NCI-H446 (cell line): ENCODE measurements at places on chromosomes 5 and 9.

DNA sequence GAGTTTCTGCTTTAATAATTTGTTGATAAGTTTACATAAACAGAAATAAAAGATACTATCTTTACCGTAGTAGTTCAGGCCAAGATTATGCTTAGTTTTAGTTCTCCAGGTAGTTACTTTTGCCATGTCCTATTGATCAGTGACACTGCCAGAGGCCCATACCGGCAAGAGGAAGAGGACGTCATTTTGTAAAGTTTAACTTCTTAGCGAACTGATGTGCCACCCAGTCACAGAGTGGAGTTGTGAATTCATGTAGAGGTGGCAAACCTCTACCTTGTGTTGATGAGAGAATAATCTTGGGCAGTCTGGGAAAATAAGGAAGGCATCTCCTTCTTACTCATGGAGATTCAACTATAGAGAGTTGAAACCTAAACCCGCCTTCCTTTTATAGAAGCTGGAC, 21.8 kb downstream of the RGMB start:
- no peak for DNase-seq

DNA sequence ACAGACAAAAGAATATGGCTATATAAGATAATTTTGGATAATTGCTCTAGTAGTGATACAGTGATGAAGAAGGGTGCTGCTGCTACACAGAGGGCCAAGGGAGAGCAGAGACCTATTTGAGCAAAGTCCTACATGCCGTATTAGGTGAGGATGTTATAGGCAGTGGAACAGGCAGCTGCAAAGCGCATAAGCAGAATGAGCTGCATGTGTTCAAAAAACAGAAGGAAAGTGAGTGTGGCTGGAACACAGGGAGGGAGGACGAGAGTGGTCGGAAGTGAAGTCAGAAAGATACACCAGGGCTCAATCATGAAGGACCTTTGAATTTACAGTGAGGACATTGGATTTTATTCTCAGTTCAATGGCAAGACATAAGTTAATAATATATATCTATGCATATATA, 35.4 kb downstream of the ITGA2 start:
- DNase-seq = no peak

DNA sequence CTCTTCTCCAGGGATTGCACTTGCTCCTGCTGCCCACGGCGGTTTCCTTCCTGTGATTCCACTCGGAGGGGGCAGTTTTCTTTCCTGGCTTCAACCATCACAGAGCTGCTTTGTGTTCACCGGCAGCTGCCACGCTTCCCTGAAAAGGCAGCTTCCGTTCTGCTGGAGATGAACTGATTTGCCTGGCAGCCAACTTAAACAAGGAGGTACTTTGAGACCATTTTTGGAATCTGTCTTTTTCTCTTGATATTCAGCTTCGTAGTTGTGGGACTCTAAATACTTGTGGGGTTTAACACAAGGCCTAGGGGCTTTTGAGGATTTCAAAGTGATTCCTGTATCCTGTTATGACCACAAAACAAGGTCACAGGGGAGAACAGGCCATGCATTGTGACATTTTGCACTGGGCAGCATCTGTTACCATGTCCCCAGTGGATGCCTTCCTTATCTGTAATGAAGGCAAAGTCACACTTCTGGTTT, 192.0 kb downstream of the MTRR start:
- DNase-seq = no peak

DNA sequence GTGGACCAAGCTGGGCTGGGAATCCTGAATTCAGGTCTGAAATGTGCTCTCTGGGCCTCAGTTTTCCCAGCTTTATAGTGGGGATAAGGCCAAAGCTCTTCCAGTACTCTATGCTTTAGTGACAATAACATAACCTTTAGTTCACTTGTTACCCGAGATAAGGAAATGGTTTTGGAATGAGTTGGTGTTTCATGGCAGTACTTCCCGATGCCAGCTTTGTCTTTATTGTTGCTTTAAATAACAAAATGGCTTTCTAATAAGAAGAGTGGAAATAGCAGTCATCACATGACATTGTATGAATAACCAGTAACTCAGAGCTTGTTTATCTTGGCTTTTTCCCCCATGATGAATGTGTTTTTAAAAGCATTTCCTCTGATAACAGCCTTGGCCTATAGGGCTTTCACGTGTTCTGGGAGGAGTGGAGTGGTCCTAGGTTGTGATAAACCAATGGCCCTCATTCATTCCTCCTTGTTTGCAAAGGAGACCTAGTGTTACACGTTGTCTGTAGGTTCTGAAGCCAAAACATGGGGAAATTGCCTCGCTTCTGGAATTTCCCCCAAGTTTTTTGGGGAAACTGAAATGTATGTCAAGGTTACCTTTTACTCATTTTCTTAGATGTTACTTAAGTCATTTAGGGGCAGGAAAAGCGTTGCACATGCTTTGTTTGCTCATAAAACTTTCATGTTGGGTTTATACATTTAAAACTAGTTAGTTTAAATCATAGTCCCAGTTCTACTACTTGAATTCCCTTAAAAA, 53.7 kb downstream of the ZNF618 start:
- DNase-seq = no peak

GRCh38 chr9:91930475-91930874, 19.6 kb downstream of the ROR2 start:
- no peak for DNase-seq

- DNase-seq = peak; percentile 28
These were observed 1.9 kb downstream of the CDH18 start for GRCh38 chr5:19986031-19986619.

GRCh38 chr5:151694035-151694485, 7.3 kb upstream of the SPARC start:
- no peak for DNase-seq
